ENCODE measurements at places on chromosomes 6 and 20.

- DNase-seq = peak; percentile 60
These were observed 11.5 kb downstream of the PMEPA1 start for GRCh38 chr20:57698116-57698866.

GRCh38 chr20:46174469-46175126 is 56.5 kb downstream of the CD40 start:
- peak; percentile 34 for DNase-seq

- no peak for DNase-seq
These were observed 432.2 kb downstream of the HTR1B start for GRCh38 chr6:77030929-77031674.

- no peak for DNase-seq
These were observed 257.6 kb downstream of the HDGFL1 start for GRCh38 chr6:22826961-22827360.

- no peak for DNase-seq
These were observed 92.6 kb downstream of the COL19A1 start for GRCh38 chr6:69958978-69959377.

- DNase-seq = no peak
These were observed at the start of gene VSX1 for GRCh38 chr20:25081730-25082497. VSX1 (minus strand) TSS chr20:25082141; CDS start chr20:25082096, 45 bp downstream.

GRCh38 chr20:64080813-64081623 is 1.1 kb downstream of the OPRL1 start:
- no peak for DNase-seq

- DNase-seq = no peak
These were observed 11.5 kb downstream of the SDC4 start for GRCh38 chr20:45336530-45337366.

- no peak for DNase-seq
These were observed 119.8 kb upstream of the PHACTR1 start for GRCh38 chr6:12596731-12597130.

DNA sequence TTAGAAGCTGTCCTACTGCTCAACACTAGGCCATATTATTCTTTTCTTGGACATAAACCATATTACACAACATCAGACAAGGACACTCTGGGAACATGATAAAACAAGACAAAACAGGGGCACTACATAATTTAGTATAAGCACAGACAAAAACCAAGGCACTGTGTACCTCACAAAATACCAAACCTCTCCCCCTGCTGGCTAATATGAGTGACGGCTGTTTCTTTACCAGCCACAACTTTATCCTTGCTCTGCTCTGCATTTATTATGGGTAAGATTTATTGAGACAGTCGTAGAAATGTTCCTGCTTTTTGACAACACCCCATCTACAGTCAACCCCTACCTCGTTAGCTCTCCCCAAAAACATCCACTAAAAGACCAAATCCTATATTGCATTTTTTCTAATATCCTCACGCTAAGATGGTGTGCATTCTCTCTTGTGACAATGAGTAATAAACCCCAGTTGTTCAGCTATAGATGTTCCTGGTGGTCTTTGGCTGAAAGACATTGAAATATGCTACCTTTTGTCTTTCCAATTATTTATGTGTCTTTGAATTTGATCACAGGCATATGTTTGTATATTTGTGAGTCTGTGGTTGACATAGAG is 23.8 kb upstream of the POLR1H start:
- DNase-seq = no peak

GRCh38 chr6:8435845-8436168 is 462 bp upstream of the SLC35B3 start:
- DNase-seq = no peak

GRCh38 chr6:34243901-34244884 is 4.6 kb downstream of the SMIM29 start:
- DNase-seq = peak; percentile 57

- no peak for DNase-seq
These were observed 228.9 kb upstream of the JAG1 start for GRCh38 chr20:10902576-10903282.

- DNase-seq = no peak
These were observed 94.7 kb downstream of the TMEM170B start for GRCh38 chr6:11632231-11632630.

GRCh38 chr6:169247991-169248390 is 5.7 kb downstream of the THBS2 start:
- DNase-seq = no peak

GRCh38 chr20:31544600-31544999 is 30.4 kb downstream of the HM13 start:
- DNase-seq = no peak

- DNase-seq = no peak
These were observed 39.9 kb downstream of the BMP6 start for GRCh38 chr6:7765575-7766325.

DNA sequence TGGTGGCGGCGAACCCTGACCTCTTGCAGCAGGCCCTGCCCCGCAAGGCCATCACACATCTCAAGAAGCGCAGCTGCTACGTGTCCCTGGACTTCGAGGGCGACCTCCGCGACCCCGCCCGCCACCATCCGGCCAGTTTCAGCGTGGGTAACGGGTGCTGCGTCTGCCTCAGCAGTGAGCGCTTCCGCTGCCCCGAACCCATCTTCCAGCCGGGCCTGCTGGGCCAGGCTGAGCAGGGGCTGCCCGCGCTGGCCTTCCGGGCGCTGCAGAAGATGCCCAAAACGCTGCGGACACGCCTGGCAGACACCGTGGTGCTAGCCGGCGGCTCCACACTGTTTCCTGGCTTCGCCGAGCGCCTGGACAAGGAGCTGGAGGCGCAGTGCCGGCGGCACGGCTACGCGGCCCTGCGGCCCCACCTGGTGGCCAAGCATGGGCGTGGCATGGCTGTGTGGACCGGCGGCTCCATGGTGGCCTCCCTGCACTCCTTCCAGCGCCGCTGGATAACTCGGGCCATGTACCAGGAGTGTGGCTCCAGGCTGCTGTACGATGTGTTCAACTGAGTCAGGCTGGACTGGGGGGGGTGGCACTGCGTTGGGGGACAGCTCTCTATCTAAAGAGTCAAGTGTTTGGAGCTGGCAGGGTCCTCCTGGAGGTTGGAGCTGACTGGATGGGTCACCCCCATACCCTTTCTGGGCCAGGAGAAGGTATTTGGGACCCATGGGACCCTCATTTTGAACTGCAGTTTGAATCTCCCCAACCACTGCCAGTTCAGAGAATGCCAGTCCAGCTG is 1.1 kb downstream of the ACTL10 start:
- DNase-seq = peak; percentile 46

- no peak for DNase-seq
These were observed 66.8 kb upstream of the IYD start for GRCh38 chr6:150301846-150302519.

- DNase-seq = no peak
These were observed 295.1 kb upstream of the AGPAT4 start for GRCh38 chr6:161568885-161569456.

GRCh38 chr6:125519367-125519766 is 217.6 kb upstream of the HDDC2 start:
- DNase-seq = no peak

DNA sequence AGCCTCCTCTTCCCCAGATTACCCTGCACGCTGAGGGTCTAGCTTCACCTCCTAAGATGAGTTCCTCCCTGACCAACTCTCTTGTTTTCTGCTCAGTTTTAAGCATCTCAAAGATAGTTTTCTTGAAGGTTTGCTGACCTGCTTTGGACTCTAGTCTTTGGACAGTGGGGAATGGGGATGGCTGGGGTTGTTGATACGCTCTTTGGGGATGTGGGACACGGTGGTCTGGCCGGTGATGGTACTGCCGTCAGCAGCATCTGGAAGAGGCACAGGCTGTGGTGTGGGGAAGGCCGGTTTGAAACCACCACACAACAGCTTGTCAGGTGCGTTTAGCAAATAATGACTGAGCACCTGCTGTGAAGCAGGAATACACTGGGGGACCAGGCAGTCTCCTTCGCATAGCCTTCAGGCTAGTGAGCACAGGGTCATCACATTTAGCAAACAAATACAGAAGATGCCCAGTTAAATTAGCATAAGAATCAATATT is 94.1 kb downstream of the TMEM242 start:
- no peak for DNase-seq

DNA sequence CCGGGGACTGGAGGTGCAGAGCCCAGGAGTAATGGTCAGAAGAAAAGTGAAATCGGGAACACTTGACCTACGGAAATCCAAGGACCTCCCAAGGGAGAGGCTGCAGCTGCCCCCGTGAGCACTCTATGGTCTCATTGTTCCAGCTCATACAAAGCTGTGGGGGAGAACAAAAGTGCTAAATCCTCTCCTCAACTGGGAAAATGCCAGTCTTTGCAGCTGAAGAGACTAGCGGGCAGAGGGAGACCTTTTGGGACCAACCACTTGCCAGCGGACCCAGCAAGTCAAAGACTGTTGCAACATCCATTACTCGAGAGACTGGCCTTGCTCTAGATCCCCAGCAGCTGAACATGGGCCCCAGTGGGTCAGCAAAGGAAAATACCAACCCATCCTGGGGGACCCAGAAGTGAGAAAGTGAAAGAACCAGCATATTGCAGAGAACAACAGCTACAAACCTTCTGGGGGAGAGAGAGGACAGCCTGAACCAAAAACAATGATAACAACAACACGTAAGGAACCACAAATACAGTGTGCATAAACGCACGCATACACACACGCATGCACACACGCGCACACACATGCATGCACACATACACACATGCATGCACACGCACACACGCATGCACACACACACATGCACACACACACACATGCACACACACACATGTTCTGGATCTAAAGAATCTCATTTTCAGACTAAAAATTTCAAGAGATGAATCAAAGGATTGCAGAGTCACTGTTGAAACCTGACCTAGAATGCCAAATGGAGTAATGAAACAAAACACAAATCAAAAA is 24.7 kb upstream of the ELMO2 start:
- DNase-seq = no peak

- no peak for DNase-seq
These were observed 903 bp downstream of the CNKSR3 start for GRCh38 chr6:154509421-154510143.

DNA sequence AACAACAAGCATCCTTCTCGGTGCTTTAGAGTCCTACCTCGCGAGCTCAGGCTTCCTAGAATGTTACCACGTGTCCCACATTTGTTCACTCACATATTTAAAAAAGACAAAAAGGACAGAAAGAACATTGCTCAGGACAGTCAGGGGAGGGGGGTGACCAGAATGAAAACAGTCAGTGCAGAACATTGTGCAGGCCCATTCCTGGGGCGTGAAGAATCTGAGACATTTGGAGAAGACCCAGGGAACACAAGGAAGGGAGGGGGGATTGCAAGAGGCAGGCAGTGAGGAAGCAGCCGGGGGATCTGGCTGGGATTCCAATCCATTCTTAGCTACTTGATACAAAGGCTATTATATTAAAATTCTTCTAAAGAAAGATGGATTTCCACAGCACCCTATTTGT is 270.4 kb upstream of the CITED2 start:
- no peak for DNase-seq

All from stimulated activated CD8-positive, alpha-beta memory T cell treated with anti-CD3 and anti-CD28 coated beads, Interleukin-15, amount 100 ng/mL, for 4 hours (primary cell).